Activated CD8-positive, alpha-beta memory T cell treated with anti-CD3 and anti-CD28 coated beads for 1 hour (primary cell): ENCODE measurements at places on chromosomes 5 and 9.

DNA sequence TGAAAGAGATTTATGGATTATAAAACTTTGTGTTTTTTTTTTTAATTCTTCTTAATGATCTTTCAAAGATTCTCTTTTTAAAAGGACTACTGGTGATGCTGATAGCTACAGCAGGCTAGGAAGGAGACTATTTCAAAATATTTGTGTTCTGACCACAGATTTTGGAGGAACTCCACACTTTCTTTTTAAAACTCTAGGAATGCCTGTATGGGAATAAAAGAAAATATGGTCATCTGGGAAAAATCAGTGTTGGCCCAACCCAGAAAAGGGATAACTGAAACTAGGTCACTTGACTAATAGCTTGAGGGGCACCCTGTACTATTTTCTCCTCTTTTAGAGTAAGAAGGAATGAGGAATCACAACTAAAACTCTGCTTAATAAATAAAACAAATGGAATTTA is 97.6 kb upstream of the ADAMTS19 start:
- no peak for DNase-seq

DNA sequence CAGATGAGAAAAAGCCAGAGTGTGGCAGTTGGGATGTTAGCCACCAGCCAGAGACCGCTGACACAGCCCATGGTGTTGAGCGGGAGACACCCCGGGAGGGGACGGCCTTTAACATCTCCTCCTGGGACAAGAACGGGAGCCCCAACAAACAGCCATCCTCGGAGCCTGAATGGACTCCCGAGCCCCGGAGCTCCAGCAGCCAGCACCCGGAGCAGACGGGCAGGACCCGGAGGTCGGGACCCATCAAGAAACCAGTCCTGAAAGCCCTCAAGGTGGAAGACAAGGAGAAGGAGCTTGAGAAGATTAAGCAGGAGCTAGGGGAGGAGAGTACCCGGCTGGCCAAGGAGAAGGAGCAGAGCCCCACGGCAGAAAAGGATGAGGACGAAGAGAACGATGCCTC is 28.0 kb upstream of the POMT1 start:
- DNase-seq, result no peak

- no peak for DNase-seq
Measured at GRCh38 chr9:33800886-33801285, 5.5 kb downstream of the PRSS3 start.

GRCh38 chr5:8383616-8384015 is 514.7 kb downstream of the MTRR start:
- no peak for DNase-seq

- DNase-seq, result no peak
Measured at GRCh38 chr5:54009357-54009756, 301.0 kb downstream of the ARL15 start.

DNA sequence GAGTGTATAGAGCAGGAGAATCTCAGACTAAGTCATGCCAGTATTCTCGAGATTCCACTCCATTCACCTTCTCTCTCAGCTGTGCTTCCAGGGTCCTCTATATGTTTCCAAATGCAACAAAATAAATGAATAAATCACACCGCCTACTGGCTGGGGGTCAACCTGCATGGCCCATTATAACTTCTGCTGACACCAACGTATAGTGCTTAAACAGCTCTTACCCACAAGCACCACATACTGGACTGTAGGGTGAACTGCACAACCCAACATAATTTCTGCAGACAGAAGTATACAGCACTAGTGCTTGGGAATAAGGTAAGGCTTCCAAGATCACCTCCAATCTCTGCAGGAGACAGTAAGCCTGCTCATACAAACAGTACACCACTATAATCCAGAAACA is 33.1 kb upstream of the HTR4 start:
- no peak for DNase-seq

GRCh38 chr5:31196309-31196708 is 2.8 kb downstream of the CDH6 start:
- DNase-seq, result no peak

- no peak for DNase-seq
Measured at GRCh38 chr5:72834924-72835323, 18.5 kb downstream of the TNPO1 start.

GRCh38 chr9:135530146-135530545 is 8.9 kb downstream of the LCN1 start:
- DNase-seq, result no peak

- DNase-seq, result no peak
Measured at GRCh38 chr9:100774962-100775361, 197.1 kb downstream of the CAVIN4 start.

DNA sequence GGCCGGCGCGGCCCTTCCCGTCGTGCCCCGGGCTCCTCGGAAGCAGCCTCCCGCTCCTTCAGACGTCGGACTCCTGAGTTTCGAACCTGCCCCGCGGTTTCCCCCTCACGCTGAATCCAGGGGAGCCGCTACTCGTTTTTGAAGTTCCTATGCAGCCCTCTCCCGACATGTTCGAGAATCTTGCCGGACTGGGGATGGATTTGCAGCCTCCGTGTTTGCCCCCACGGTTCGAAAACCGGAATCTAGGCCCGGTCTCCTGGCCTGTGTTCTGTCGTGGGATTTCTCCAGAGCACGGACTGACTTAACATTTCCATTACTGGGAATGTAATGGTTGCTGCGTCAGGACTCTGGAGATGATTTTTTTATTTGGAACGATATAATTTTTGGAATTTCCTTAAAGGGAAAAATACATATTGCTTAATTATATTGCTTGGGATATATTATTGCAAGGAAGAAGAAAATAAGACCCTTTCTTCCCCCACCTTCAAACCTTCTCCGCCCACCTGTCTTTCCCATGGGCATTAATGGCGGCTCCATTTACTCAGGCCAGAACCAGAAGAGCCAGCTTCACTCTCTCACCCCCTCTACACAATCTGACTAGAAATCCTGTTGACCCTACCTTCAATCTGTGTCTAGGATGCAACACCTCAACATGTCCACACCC is 8.5 kb upstream of the MGAT1 start:
- no peak for DNase-seq

DNA sequence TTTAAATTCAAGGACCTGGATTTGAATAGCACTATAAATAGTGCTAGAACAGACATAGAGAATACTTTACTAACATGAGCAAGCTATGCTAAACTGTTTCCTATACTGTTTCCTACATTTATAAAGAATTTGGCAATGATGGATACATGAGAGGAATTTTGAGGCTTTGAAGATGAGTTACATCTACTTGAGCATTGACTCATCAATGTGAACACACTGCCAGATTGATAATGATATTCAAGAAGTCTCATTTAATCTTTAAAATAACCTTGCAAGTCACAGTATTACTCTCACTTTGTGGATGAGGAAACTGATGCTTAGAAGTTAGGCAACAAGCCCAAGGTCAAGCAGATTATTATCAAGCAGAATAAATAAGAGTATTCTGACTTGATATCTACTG is 281.9 kb downstream of the DNAH5 start:
- DNase-seq, result no peak

DNA sequence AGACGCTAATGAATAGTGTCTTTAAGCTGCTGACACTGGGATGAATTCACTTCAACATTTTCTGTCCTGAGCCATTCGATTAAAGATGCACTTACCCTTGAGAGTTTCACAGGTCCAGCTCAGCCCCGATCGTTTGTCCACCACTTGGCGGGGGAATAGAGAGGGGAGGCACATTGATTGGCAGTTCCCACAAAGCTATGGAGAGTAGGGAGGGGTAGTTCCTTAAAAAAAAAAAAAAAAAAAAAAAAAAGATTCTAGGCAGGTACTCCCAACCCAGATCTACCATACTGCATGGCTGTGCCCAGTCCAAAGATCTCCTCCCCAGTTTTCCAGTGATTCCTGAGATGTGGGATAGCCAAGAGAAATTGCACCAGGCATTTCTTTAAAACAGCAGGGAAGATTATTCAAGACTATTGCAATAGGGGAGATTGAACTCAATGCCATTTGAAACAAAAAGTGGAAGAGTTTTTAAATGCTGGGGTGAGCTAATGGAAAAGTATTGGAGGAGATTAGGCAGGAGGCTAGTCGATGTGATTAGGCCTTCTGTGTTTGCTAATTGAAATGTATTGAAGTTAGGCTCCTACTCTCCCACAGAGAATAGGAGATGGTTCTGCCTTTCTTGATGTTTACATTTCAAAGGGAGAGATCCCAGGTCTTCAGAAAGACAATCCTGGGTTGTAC is 2217.4 kb upstream of the WWC1 start:
- no peak for DNase-seq

DNA sequence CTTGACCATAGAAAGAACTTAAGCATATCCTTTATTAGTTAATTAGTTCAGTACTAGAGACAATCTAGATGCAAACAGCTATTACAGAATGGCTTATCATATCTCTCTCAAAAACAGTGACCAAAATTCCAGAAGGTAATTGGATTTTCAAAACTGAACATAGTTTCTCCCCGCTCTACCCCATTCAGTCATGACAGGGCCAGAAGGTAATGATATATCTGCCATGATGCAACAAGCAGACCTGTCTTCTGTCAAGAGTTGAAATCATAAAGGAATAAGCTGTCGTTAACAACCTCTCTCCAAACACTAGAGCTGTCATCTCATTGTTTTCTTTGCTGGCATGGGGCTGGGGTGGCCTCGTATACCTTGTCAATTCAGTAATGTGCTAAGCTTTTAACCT is 200.5 kb upstream of the POU5F2 start:
- no peak for DNase-seq

GRCh38 chr5:124000538-124000937 is 488.6 kb downstream of the CSNK1G3 start:
- no peak for DNase-seq

DNA sequence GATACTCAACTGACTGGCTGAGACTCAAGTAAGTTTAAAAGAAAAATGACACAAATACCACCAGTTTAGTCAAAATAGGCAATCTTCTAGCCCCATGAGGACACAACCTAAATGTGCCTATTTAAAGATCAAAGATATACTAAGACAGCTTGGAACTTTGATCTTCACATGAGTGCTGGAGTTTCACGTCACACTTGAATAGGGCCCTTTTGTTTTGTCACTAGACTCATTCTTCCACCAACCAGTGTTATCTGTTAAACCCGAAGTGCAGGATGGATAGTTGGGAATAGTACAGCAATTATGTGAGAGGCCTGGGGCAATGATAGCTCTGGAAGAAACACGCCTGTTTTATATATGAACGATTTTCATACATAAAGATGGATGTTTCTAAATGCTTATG is 792.8 kb upstream of the NUDT12 start:
- no peak for DNase-seq

GRCh38 chr9:80012557-80013330 is 441.0 kb downstream of the TLE4 start:
- DNase-seq, result no peak

DNA sequence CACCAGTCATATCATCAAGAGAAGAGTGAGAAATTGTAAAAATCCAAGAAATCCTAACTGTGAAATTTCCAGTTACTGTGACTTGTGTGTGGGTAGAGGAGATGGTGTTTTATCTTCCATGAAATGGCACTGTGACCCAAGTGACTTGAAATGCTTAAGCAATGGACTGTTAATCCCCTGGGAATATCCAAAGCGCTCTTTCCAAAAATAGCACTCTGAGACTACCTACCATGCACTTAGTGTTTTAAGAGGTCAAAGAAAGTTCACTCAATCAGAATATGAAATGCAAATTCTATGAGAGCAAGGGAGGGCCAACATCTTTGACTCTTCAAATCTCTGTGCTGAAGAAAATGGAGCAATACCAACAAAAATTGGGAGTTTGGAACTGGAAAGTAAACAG is 244.0 kb downstream of the GABRB2 start:
- no peak for DNase-seq

- DNase-seq, result no peak
Measured at GRCh38 chr5:126516133-126516532, 78.9 kb downstream of the ALDH7A1 start.

DNA sequence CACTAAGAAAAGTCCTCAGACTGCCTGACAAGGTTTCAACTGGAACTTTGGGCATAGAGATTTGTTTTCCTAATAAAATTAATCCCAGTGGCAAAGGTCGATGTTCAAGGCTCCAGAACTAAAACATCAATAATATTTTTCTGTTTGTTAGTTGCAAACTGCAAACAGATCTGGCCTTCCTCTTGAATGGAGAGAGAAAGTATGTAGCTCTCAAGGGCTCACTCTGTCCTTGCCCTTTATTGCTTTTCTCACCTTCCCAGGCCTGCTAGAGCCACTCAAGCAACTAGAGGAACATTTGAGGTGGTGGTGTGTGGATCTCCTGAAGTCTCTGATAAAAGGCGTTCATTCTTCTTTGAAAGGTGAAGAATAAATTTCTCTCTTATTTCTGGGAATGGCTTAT is 16.6 kb downstream of the ALDH1A1 start:
- DNase-seq, result no peak

GRCh38 chr5:56803894-56804293 is 11.5 kb upstream of the MAP3K1 start:
- no peak for DNase-seq

GRCh38 chr5:137217599-137218200 is 281.4 kb downstream of the SPOCK1 start:
- no peak for DNase-seq

- no peak for DNase-seq
Measured at GRCh38 chr5:178312880-178313282, 80.3 kb upstream of the PHYKPL start.

- no peak for DNase-seq
Measured at GRCh38 chr9:129336130-129336528, 158.1 kb upstream of the IER5L start.

- no peak for DNase-seq
Measured at GRCh38 chr9:4413856-4414255, 76.4 kb upstream of the SLC1A1 start.

- no peak for DNase-seq
Measured at GRCh38 chr9:112301420-112301819, 32.0 kb downstream of the PTBP3 start.

GRCh38 chr9:129176701-129177442 is 1.2 kb downstream of the IER5L start:
- DNase-seq, result no peak

DNA sequence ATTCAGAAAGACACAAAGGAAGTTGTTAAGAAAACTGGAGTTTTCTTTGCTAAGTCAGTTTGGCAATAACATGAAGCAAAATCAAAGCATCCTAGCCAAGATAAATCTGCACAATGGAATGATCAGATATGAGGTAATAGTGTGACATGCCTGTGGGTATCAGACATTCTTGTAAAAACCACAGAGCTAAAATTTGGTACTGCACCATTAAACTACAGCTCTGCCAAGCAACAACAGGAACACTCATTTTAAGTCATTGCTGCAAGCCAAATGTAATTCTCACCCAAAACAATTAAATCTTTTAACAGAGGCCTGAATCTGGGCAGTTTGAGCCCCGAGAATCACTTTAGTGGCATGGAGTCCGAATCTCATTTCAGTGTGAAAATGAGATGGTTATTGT is 96.6 kb downstream of the VCAN start:
- DNase-seq, result no peak

DNA sequence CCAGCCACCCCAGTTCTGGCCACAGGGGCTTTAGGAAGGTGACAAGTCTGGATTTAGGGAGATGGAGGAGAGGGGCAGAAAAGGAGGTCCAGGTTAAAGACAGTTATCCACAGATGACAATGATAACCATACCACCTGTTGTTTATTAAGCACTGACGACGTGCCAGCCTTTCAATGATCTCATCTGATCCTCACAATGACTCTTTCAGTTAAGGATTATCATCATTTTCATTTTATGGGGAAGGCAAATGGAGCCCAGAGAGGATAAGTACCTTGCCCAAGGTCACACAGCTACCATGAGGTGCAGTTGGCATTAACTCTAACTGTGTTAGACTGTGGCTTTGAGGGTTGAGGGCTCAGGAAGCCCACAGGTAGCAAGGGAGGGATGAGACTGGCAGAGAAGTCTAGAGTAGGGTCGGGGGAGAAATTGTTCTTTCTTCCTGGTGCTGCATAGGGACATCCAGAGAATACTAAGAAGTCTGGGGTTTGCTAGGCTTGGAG is 21.5 kb upstream of the JADE2 start:
- no peak for DNase-seq
